ENCODE measurements at places on chromosomes 4 and X. TPM values are rescaled to one million over a fixed set of nuclear protein-coding genes. Genes with fewer than 3 reads are reported as not detected.

TMEM192 gene
- 11.7 TPM for total RNA-seq

- no peak for DNase-seq
Observed at GRCh38 chrX:45986081-45986480, 559.1 kb downstream of the ZNF674 start.

DNA sequence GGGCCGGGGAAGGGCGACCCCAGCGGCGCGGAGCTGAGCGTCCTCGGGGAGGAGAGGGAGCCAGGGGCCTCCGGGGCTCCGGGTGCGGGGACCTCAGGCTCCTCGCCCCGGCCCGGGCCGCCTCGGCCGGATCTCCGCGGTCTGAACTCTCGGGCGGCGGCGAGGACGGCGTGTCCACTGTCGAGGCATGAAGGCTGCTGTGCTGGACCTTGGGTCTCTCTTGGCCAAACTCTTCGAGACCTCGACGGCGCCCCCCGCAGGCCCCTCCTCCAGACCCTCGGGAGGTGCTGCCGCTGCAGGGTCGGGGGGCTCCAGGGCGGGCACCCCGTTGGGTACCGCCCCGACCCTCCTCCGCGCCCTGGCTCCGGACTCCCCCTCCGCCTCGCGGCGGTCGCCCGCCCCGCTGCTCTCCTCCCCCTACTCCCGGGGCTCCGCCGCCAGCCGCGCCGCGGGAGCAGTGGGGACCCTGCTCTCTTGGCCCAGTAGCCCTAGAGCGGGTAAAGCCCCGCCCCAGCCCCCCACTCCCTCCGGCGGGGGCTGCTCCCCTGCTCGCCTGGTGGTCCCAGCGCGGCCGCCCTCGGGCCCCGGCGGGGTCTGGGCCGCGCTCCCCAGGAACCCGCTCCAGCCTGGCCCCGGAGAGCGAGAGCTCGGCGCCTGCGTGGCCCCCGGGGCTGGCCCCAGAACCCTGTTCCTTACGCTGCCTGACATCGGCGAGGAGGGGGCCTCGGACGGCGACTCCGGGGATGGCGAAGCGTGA, 564 bp downstream of the FAM149A start:
- DNase-seq = no peak

- DNase-seq = no peak
Observed at GRCh38 chr4:152663203-152664066, 16.4 kb downstream of the TMEM154 start.

MAGEA2B gene
- not detected for total RNA-seq

KANTR gene
- 4.6 TPM for total RNA-seq

FAM47A gene
- total RNA-seq = not detected

- no peak for DNase-seq
Observed at GRCh38 chr4:2685541-2685940, 70.6 kb downstream of the TNIP2 start.

DNA sequence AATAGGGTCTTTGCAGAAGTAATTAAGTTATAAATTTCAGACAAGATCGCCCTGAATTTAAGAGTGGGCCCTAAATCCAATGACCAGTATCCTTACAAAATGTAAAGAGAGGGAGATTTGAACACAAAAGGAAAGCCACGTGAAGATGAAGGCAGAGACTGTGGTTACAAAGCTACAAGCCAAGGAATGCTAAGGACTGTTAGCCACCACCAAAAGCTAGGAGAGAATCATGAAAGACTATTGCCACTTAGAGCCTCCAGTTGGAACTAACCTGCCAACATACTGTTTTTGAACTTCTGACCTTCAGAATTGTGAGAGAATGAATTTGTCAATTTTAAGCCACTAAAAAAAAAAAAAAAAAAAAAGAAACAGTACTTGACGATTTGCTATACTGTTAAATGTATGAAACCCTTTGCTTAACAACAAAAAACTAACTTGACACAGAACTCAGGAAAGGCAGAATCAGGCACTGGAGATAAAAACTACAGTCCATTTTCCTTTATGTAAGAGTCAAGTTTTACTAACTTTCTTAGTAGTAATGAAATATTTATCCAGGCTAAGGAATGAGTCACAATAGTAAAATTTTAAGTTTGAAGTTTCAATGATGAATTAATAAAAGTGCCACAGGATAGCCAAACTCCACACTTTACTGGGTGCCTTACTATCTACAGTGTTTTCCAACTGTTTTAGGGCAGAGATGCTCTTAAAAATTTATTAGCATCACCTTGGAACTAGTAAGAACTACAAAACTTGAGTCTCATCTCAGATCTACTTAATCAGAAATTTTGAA, 25.1 kb downstream of the DHX15 start:
- DNase-seq = no peak

All from pulmonary artery endothelial cell (primary cell).